Left lung (tissue), 14 donors: ENCODE measurements at places on chromosomes 6 and 20. TPM values are rescaled to one million over a fixed set of nuclear protein-coding genes. Genes with fewer than 3 reads are reported as not detected.

DNA sequence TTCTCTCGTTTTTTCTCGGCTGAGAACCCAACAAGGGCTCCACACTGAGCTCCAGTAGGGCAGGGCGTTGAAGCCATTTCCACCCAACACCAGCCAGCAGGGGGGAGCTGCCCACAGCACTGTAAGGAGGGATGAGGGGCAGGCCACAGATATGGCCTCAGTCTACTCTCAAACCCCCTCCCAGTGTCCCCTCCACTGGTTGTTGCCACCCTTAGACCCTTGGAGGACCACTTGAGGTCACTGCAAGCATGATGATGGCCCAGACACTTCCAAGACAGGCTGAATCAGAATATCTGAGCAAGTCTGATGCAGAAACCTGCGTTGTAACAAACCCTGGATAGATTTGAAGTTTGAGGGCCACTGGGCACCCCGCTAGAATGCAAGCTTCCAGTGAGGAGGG lies 217.0 kb upstream of the CST7 start:
- no peak for DNase-seq

DNA sequence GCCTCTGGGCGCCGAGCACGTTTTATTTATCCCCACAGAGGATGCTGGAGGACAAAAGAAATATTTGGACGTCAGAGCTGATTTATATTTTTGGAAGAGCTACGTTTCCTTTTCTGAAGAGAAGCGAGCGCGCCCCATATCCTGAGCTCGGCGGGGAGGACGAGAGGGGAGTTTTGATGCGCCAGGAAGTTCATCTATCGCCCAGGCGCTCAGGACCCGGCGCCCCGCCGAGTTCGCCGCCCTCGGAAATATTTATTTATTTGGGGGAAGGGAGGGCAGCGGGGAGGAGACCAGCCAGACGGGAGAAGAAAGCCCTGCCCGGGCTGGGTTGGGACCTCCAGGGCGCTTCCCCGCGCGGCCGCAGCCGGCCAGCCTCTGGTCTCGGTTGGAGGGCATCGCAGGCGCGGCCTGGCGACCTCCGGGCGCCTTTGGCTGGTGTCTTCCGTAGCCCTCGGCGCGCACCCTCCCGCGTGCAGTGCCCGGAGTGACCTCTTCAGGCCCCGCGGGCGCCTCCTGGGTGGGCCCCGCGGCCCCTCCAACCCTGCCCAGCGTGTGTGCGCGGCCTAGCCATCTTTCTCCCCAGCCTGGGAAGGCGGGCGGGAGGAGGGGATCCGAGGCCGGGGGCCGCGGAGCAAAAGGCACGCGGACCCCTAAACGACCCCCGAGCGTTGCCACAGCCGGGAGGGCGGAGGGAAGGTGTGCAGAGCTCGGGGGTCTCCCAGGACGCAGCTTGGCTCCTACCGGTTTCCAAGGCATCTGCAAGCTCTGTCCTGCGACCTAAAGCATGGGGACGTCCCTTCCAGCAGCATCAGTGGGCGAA lies 5.4 kb upstream of the FOXF2 start:
- DNase-seq, result no peak

GRCh38 chr20:6012179-6012578 lies 41.7 kb downstream of the LRRN4 start:
- DNase-seq, result no peak

GRCh38 chr6:16415677-16416076 lies 177.3 kb downstream of the GMPR start:
- no peak for DNase-seq

GRCh38 chr6:82568290-82568993 lies 204.8 kb downstream of the TPBG start:
- no peak for DNase-seq

- peak; percentile 83 for DNase-seq
These were observed 20.0 kb upstream of the TRIM27 start for GRCh38 chr6:28943557-28944411.

DNA sequence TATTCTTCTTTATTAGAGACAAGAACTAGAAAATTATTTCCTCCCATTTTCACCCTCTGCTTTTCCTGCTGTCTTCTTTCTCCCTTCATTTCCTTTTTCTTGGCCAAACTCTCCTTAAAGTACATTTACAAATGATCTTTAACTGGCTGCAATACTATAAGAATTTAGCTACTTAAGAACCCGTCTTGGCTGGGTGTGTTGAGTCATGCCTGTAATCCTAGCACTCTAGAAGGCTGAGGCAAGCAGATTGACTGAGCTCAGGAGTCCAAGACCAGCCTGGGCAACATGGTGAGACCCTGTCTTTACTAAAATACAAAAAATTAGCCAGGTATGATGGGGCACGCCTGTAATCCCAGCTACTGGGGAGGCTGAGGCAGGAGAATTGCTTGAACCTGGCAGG lies 39.3 kb upstream of the SRPK1 start:
- DNase-seq, result no peak

DNA sequence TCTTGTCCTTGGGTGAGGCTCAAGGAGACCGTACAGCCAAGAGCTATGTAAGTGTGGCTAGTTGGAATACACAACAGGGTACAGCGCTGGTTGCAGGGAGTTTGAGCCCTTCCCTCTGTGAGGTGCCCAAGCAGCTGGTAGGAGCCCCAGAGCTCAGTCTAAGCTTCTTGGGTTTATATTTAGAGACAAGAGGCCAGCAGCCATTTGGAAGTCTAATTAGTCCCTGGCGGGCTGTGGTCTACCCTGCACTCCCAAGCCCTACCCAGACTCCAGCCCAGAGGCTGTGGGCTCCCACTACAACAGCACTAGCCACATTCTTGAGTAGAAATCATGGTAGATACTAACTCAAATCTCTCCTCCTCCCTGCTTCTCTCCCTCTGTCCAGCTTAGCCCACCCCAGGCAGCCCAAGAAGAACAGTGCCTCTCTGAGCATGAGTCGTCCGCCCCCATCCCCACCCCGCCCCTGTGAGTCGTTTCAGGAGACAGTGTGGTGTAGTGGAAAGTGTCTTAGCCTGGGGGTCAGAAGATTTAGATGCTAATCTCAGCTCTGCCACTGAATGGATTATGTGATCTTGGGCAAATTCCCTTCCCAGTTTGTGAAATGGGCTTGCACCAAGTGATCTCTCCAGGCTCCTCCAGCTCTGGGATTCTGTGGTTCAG lies 37.8 kb downstream of the EIF2S2 start:
- DNase-seq, result no peak

DNA sequence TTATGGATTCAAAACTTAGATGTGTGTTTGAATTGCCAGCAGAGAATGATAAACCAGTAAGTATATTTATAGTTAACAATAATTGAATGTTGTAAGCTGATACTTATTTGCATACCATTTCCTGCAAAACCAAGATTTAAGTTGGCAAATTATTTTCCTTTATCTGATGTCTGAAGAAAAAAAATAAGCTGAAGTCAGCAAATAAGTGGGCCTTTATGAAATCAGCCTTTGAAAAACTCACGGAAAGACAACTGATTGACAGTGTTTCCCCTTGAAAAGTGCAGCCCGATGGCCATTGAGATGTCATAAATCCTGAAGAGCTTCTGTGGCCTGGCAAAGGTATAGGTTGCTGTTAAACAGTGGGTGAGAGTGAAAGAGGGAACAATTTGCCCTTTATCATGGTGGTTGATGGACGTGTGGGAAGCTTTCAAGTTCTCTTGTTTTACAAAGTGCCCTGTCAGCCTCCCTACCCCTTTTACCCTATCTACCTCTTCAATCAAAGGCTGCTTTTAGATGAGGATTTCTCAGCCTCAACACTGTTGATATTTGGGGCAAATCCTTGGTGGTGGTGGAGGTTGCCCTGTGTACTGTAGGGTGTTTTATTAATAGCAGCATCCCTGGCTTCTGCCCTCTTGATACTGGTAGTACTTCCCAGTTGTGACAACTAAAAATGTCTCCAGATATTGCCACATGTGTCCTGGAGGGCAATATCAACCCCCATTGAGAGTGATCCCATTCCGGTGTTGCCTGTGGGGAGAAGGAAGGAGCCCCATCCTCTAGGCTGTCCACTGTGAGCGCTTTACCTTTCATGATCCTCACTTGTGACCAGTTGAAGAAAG lies 50.2 kb downstream of the VAPB start:
- DNase-seq, result no peak

DNA sequence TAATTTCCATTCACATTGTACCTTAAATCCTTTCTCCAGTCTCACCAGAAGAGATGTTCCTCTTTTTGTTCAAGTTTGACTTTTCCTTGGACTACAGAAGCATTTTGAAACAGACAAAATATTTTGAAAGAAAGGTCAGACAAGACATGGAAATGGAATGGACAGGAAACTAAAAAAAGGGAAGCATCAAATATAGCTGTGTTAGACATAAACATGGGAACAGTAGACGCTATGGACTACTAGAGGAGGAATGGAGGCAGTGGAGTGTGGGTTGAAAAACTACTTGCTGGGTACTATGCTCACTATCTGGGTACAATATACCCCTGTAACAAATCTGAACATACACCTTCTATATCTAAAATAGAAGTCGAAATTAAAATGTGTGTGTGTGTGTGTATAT lies 4.1 kb upstream of the FAM135A start:
- no peak for DNase-seq

- no peak for DNase-seq
These were observed 70.5 kb upstream of the FAM184A start for GRCh38 chr6:119148825-119149525.

The PEDS1 gene
- 27.5 TPM for polyA plus RNA-seq

The IRAK1BP1 gene
- polyA plus RNA-seq, result 15.1 TPM

The OR2H2 gene
- polyA plus RNA-seq, result 0.14 TPM

The BPIFB1 gene
- not detected for polyA plus RNA-seq

The MPIG6B gene
- polyA plus RNA-seq, result 2.8 TPM

The MYBL2 gene
- 19.3 TPM for polyA plus RNA-seq

The UBE2C gene
- polyA plus RNA-seq, result 62.3 TPM

The CNR1 gene
- 0.20 TPM for polyA plus RNA-seq

The CD83 gene
- polyA plus RNA-seq, result 17.3 TPM
